ENCODE measurements at places on chromosomes 6 and 20. TPM values are rescaled to one million over a fixed set of nuclear protein-coding genes. Genes with fewer than 3 reads are reported as not detected.
A peak's percentile ranks its signal among the peaks of the same experiment; 100 is the strongest.

- DNase-seq = no peak
- H3K4me3 ChIP-seq = no peak overlapping the region
- no peaks in the 10 kb centered on the region for H3K36me3 ChIP-seq
- no peak overlapping the region for H3K27ac ChIP-seq
Measured at GRCh38 chr6:159249752-159250151, 80.6 kb downstream of the FNDC1 start.

E2F3 gene
- 18.7 TPM for total RNA-seq

GRCh38 chr6:82143041-82143481 is 104.5 kb downstream of the IBTK start:
- no peak overlapping the region for H3K4me3 ChIP-seq
- H3K27me3 ChIP-seq = no peaks in the 10 kb centered on the region
- H3K36me3 ChIP-seq = no peaks in the 10 kb centered on the region
- H3K27ac ChIP-seq = no peak overlapping the region

PSORS1C1 gene
- 7.7 TPM for total RNA-seq

NRSN1 gene
- not detected for total RNA-seq

ARMH2 gene
- total RNA-seq = not detected

DNA sequence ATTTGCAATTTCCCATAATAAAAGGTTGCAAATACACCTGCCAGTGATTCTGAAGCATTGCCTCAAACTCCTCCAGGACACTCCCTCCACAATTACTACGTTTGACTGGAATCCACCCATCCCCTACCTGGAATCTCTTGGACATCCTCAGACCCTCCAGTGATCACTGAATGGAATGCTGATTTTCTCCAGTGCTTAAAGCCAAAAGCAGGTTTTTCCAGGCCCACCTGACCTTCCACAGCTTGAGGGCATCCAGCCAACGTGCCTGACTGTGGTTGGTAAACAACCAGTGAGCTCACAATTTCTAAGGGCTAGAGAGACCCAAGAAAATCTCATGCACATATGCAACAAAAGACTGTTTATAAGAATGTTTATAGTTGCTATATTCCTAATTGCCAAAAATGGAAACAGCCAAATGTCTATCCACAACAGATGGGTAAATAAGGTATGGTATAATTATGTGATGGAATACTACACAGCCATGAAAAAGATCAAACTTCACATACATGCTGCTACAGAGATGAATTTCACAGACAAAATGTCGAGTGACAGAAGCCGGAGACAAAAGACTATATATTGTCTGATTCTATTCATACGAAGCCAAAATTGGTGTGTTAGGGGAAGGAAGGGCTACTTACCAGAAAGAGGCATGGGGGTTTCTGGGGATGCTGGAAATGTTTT is 147.1 kb upstream of the RREB1 start:
- H3K27me3 ChIP-seq = no peaks in the 10 kb centered on the region
- no peak overlapping the region for H3K27ac ChIP-seq
- no peak for DNase-seq
- H3K36me3 ChIP-seq = no peaks in the 10 kb centered on the region
- no peak overlapping the region for H3K4me3 ChIP-seq

ENPP5 gene
- not detected for total RNA-seq

GRCh38 chr20:9482180-9482579 is 32.2 kb upstream of the LAMP5 start:
- H3K36me3 ChIP-seq = no peaks in the 10 kb centered on the region
- no peak for DNase-seq
- no peak overlapping the region for H3K4me3 ChIP-seq

GSTA2 gene
- total RNA-seq = not detected

- no peak for DNase-seq
- H3K4me1 ChIP-seq = peaks cover 44% of the 10 kb centered on the region
- H3K36me3 ChIP-seq = peaks cover 38% of the 10 kb centered on the region
- no peak overlapping the region for H3K27ac ChIP-seq
- H3K4me3 ChIP-seq = no peak overlapping the region
Measured at GRCh38 chr6:117506907-117507306, 24.4 kb downstream of the DCBLD1 start.

DNA sequence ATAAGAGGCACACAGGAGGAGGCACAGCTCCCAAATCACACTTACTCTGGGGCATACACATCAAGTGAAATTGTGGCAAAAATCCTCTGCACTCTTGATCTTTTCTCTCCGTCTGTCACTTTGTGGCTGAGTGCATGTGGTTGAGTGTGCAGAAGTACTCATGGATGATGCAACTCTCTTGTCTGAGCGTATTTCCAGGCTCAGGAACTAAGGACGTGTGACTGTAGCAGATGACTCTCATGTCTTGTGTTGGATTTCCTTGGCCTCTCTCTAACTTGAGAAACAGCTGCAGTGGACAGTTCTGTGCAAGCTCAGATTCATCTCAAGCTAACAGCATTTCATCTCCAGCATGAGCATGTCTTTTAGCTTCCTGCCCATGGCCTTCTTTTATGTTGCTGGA is 245.4 kb upstream of the FLRT3 start:
- H3K27ac ChIP-seq = peak overlapping the region; percentile 55
- H3K4me3 ChIP-seq = no peak overlapping the region
- no peaks in the 10 kb centered on the region for H3K36me3 ChIP-seq
- H3K4me1 ChIP-seq = peaks cover 17% of the 10 kb centered on the region
- H3K27me3 ChIP-seq = no peaks in the 10 kb centered on the region
- DNase-seq = peak; percentile 38

DNA sequence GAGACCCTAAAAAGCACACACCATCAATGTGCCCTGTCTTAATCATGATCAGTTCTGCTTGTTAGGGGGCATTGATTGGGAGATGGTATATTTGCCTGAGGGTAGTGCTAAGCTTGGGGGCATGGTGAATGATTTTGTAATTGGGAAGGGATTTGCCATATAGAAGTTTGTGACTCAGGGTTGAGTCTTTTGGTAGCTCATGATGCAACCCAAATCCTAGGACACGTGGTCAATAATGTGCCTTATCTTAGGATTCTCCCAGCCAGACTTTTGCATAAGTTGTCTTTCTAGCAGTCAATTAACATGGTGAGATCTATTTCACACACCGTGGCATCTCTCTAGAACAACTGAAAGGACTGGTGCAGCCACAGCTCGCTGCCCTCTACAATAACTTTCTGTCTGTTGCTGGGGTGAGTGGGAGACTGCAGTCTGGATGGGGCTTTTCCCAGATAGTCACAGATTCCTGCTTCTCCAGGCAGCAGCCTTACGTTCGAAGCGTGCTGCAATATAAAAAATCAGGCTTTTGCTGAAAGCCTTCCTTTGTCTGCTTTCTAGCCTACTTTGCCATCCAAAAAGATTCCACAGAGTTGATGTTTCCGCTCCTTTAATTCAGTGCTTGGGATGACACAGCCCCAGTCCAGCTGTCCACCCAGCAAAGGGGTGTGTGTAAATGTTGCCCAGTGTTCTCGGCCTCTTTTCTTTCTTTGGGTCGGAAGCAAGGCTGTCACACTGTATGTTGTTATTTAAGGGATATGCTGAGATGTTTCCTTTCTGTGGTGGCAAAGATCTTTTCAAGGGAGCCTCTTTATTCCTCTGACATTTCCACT is 58.9 kb downstream of the ID4 start:
- no peak overlapping the region for H3K4me3 ChIP-seq
- no peak overlapping the region for H3K27ac ChIP-seq
- no peaks in the 10 kb centered on the region for H3K36me3 ChIP-seq
- H3K27me3 ChIP-seq = no peaks in the 10 kb centered on the region

DNA sequence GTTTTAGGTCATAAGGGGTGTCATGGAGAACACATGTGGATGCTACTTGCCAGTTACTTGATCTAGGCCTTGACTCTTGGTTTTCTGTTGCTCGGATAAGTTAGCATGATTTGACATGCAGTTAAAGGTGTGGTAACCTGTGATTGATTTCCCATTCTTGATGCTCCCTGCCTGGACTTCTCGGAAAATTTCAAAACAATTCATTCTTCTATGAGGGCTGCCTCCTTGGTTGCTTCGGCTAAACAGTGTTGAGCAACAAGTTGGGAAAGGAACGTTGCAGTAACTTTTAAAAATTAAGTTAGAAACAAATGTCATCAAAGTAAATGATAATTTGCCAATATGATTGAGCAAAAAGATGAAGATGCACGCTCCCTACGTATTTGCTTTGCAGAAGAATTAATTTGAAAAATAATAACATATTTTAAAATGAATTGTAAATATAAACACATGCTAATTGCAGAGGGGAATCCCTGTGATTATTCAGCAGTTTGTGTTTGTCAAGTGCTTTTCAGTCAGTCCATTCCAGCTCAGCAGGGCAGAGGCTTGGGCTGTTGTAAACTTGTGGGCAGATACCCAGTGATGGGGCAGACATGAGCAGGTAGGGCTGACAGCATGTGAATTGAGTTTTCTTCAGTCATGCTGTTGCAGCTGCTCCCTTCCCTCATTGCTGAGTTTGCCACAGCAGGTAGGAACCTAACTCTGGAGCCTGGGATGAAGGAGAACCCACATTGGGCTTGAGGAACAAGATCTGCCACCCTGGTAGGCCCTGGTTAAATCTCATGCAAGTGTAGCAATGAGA is 110.2 kb downstream of the ESR1 start:
- H3K27me3 ChIP-seq = no peaks in the 10 kb centered on the region
- peak overlapping the region; percentile 80 for H3K27ac ChIP-seq
- H3K4me1 ChIP-seq = peaks cover 39% of the 10 kb centered on the region
- no peaks in the 10 kb centered on the region for H3K36me3 ChIP-seq

GRCh38 chr6:22106961-22107360 is 189.9 kb downstream of the PRL start:
- no peak for DNase-seq
- no peak overlapping the region for H3K4me3 ChIP-seq
- no peaks in the 10 kb centered on the region for H3K36me3 ChIP-seq
- no peak overlapping the region for H3K27ac ChIP-seq
- H3K27me3 ChIP-seq = no peaks in the 10 kb centered on the region

DNA sequence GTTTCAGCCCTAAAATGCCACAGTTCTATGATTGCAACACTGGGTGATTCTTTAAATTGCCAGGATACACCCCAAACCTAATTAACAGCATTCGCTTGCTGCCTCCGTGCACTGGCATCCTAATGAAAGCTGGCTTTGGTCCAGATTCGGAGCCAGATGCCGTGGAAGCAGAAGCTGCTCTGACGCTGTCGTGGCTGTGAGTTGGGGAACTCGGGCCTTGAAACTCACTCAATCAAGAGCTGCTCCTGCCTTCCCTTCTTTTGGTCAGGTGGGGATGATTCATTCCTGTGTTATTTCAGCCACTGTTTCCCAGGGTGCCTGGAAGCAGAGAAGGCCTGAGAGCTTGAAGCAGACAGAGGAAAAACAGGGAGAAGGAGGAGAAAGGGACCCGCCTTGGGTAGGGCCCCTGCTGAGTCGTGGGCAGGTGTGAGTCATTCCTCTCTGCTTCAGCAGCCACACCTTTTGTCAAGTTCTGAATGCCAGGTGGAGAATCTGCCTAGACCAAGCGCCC is 36.2 kb upstream of the DSP start:
- DNase-seq = peak; percentile 99
- no peaks in the 10 kb centered on the region for H3K27me3 ChIP-seq
- H3K36me3 ChIP-seq = peaks cover 13% of the 10 kb centered on the region
- peak overlapping the region; percentile 33 for H3K4me3 ChIP-seq

DNA sequence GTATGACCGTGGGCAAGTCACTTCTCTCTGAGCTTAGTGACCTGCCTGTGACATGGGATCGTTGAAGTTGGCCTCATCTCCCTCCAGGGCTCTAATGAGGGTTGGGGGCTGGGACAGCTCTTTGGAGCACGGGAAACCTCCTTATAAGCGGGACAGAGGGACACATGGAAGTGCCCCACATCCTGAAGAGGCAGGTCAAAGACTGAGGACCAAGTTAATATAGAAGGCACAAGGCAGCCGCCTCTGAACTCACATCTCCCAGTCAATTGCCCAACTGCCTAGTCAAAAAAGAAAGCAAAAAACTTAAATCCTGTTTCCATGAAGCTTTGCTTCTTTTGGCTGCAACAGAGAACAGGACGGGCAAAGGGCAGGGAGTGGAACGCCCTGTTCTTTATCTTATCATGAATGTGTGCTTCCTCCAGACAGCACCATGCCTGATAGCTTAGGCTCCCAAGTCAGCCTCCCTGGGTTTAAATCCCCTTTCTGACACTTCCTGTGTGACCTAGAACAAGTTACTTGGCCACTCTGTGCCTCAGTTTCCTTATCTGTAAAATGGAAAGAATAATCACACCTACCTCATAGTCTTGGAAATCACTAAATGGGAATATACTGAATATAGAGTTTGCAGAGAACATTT is 27.1 kb downstream of the LBP start:
- no peaks in the 10 kb centered on the region for H3K36me3 ChIP-seq
- no peaks in the 10 kb centered on the region for H3K4me1 ChIP-seq
- H3K4me3 ChIP-seq = no peak overlapping the region
- DNase-seq = no peak
- H3K27me3 ChIP-seq = peaks cover 49% of the 10 kb centered on the region
- no peak overlapping the region for H3K27ac ChIP-seq

- H3K27me3 ChIP-seq = no peaks in the 10 kb centered on the region
- peak; percentile 38 for DNase-seq
- peaks cover 21% of the 10 kb centered on the region for H3K36me3 ChIP-seq
- peak overlapping the region; percentile 76 for H3K4me3 ChIP-seq
Measured at GRCh38 chr20:3786126-3786484, 435 bp downstream of the CENPB start.

GRCh38 chr6:161378115-161378514 is 104.3 kb upstream of the AGPAT4 start:
- peaks cover 19% of the 10 kb centered on the region for H3K4me1 ChIP-seq
- H3K4me3 ChIP-seq = no peak overlapping the region
- H3K27ac ChIP-seq = no peak overlapping the region
- H3K36me3 ChIP-seq = no peaks in the 10 kb centered on the region

DNA sequence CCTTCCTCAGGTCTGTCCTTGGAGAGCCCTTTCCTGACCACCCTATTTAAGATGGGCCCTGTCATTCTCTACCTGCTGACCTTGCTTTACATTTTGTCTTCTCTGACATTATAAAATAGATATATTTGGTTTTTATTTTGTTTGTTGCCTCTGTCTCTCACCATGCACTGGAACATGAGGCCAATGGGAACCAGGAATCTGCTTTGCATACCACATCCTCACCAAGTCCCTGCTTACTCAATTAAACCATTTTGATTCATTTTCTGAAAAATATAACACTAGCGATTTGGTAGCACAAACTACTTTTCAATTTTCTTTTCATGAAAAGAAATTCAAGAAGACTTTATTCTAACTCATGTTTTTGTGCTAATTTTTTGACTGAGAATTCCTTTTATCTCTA is 32.8 kb upstream of the POPDC3 start:
- H3K27me3 ChIP-seq = no peaks in the 10 kb centered on the region
- H3K4me1 ChIP-seq = peaks cover 23% of the 10 kb centered on the region
- no peak overlapping the region for H3K27ac ChIP-seq
- H3K36me3 ChIP-seq = no peaks in the 10 kb centered on the region
- no peak overlapping the region for H3K4me3 ChIP-seq

GRCh38 chr6:25263657-25264056 is 15.5 kb upstream of the CARMIL1 start:
- H3K36me3 ChIP-seq = no peaks in the 10 kb centered on the region
- no peak overlapping the region for H3K4me3 ChIP-seq
- no peaks in the 10 kb centered on the region for H3K27me3 ChIP-seq

DNA sequence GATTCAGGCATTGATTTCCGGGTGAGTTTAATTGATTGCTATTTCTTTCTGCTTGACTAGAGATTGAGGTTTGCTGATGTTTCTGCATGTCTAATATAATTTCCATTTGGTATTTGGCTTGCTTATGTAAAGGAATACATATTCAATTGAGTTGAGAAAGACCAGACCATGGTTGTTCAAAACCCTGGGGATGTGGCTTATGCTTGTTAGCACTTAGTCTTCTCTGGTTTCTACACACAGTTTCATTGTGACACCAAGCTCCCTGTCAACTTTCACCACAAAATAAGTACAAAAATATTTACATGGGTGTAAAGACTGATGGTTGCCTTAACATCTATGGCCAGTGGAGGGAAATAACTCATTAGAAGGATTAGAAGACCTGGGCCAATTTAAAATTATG is 209.6 kb downstream of the CDH26 start:
- no peak overlapping the region for H3K4me3 ChIP-seq
- no peaks in the 10 kb centered on the region for H3K36me3 ChIP-seq
- no peak overlapping the region for H3K27ac ChIP-seq
- no peaks in the 10 kb centered on the region for H3K4me1 ChIP-seq
- peaks cover 18% of the 10 kb centered on the region for H3K27me3 ChIP-seq
- no peak for DNase-seq
